ENCODE measurements at places on chromosomes 7 and 10.

- DNase-seq = no peak
Observed at GRCh38 chr10:18230794-18231193, 90.6 kb downstream of the CACNB2 start.

GRCh38 chr10:20202337-20202736, 386.1 kb downstream of the PLXDC2 start:
- no peak for DNase-seq

DNA sequence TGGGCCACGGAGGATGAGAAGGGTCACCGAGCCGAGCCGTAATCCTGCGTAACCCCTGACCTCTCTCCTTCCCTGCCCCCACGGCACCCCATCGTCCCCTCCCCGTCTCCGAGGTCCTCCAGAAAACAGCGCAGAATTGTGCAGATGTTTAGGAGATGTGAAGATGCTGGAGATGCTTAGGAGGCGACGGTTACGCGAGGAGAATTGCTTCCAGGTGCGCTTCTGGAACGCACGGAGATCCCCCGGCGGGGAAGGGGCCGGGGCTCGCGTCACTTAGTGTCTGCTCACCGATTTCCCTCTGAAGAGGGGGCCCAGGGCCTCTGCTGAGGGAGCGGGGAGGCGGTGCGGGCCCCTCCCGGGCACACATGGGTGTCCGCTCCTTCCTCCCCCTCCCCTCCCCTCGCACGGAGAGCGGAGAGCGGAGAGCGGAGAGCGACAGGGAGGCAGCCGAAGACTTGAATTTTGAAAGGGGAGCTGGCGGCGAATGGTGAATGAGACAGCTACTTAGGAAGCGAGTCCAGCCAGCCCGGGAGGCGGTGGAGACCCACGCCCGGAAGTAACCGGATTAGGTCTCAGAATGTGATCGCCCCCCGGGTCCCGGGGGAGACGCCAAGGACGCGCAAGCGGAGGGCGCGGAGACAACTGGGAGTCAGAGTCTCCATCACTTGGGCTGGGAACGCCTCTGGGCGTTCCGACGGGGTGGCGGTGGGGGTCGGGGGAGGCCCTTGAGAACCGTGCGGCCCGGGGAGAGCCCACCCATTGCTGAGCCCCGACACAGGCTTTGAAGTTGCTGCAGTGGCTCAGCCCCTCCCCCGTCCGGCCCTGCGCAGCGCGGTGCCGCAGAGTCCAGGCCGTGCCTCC, 8.7 kb upstream of the EN2 start:
- DNase-seq = no peak

GRCh38 chr7:121026159-121026558, 37.6 kb downstream of the CPED1 start:
- no peak for DNase-seq

GRCh38 chr10:15419279-15419874, 48.3 kb upstream of the FAM171A1 start:
- no peak for DNase-seq

DNA sequence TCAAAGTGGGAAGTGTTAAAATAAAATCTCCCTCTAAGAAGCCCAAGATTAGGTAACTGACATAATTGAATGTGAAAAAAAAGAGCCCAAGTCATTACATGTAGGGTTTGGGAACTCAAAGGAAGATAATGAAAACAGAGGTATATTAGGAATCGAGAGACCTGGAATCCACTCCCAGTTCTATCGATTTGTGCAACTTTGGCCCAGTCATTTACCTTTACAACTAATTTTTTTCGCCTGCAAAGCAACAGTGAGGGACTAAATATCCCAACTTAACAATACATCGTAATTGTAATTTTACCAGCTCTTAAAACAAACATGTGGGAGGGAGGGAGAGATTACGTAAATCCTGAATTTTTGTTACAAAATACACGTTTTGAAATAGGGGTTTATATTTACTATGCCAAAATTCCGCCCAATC, 1.4 kb downstream of the MINDY3 start:
- no peak for DNase-seq

DNA sequence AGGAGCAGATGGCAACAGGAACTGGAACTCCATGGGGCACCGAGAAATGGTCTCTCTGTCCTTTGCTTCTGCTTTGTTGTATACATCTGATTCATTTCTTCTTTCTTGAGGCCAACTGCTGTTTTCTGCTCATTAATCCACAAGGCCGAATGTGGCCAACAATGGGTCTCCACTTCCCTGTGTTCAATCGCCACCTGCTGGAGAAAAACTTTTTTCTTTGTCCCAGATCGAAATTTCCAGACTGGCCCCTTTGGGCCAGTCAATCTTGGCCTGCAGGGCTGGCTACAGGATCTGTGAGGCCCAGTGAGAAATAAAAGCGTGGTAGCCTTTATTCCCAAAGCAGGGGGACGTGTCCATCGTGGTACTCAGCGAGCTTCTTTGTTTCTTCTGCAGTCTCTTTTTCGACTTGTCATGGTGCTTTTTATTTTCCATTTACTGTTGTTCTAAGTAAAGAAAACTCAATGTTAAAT, 58.8 kb downstream of the PARP12 start:
- DNase-seq = no peak
